ENCODE measurements at places on chromosomes 11 and 22. TPM values are rescaled to one million over a fixed set of nuclear protein-coding genes. Genes with fewer than 3 reads are reported as not detected.

Gene HSPB2
- total RNA-seq = not detected

Gene FGF3
- total RNA-seq = not detected

Gene KRTAP5-8
- not detected for total RNA-seq

Gene GAB4
- not detected for total RNA-seq

Gene GGTLC3
- total RNA-seq = not detected

Gene BTG4
- total RNA-seq = not detected

Gene SPECC1L
- total RNA-seq = 33.5 TPM

Gene AIFM3
- 0.33 TPM for total RNA-seq

Gene OR8D1
- total RNA-seq = under 0.01 TPM

Gene INPPL1
- 58.9 TPM for total RNA-seq

Gene PHLDA2
- 7.6 TPM for total RNA-seq

Gene KCNE3
- 5.2 TPM for total RNA-seq

Gene OR2AG2
- 0.55 TPM for total RNA-seq

Gene FJX1
- total RNA-seq = 97.0 TPM

Gene MMP13
- total RNA-seq = not detected

Gene GRAMD4
- 59.5 TPM for total RNA-seq

Gene SYNGR1
- 8.1 TPM for total RNA-seq

Gene POLR2L
- total RNA-seq = 54.9 TPM

Gene GNG3
- not detected for total RNA-seq

Gene PARVG
- not detected for total RNA-seq

Gene GAS2
- total RNA-seq = 1.6 TPM

Gene OR51I1
- total RNA-seq = 0.11 TPM

Gene IL17REL
- not detected for total RNA-seq

Gene ACTN3
- total RNA-seq = under 0.01 TPM

Gene TCP11L1
- total RNA-seq = 19.3 TPM

Gene APOL1
- total RNA-seq = 9.8 TPM
